Fibroblast of pulmonary artery (primary cell): ENCODE measurements at places on chromosomes 16 and 17.
A peak's percentile ranks its signal among the peaks of the same experiment; 100 is the strongest.

DNA sequence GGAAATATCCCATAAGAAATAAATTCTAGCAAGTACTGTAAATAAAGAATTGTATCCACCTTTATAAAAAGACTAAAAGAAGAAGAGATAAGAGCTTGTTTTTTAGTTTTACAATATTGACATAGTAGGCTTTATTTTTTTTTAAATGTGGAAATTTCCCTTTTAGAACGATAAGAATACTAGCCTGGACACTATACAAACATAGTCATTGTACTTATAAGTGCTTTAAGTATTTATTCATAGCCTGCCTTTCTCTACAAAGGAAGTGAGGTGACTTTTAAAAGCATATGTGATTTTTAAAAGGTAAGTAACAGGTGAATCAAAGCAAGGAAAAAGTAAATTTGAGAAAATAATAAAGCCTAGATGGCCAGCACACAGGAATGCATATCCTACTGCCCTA lies 17.7 kb downstream of the TOX3 start:
- DNase-seq = no peak

- no peak for DNase-seq
These were observed 157.5 kb upstream of the SOX9 start for GRCh38 chr17:71963351-71963750.

GRCh38 chr16:48123104-48123788 lies 32.5 kb downstream of the ABCC12 start:
- peak; percentile 97 for DNase-seq

DNA sequence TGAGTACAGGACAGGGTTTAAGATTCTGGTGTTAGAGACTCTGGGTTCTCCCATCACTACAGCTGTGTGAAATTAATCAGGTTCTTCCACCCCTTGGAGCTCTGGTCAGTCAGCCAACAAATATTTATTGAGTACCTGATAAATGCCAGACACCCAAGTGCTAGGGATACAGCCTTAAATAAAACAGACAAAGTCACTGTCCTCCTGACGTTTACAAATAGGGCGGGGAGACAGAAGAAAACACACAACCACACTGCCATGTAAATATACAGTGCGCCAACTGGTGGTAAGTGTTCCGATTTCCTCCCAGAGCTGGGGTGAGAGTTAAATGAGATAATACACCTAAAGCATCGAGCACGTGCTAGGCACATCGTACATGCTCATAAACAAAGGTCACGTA lies 121.0 kb downstream of the COPRS start:
- DNase-seq = no peak

- DNase-seq = peak; percentile 6
These were observed 231.3 kb downstream of the ENGASE start for GRCh38 chr17:79305768-79306423.

- DNase-seq = no peak
These were observed 17.5 kb upstream of the RPTOR start for GRCh38 chr17:80527016-80527645.

GRCh38 chr17:63646488-63646806 lies 24.2 kb downstream of the MAP3K3 start:
- DNase-seq = no peak

DNA sequence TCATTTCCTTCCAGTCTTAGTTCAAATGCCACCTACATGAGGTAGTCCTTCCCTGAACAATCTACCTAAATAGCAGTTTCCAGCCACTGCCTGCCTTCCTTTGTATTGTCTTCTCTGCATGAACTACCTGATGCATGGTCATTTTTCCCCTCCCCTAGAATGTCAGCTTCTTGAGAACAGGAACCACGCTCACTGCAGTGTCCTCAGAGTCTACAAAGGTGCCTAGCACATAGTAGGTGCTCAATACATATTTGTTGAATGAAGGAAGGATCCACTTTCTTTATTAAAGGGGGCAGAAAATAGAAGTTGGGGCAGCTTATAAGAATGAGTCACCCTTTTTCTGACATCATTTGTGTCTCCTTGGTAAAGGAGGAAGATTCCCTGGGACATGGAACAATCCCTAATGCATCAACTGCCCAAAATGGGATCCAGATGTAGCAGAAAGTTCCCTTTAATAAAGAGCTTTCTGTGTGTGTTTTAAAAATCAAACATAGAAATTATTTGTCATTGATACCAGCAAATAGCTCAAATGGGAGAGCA lies 4.4 kb upstream of the CYLD start:
- no peak for DNase-seq

DNA sequence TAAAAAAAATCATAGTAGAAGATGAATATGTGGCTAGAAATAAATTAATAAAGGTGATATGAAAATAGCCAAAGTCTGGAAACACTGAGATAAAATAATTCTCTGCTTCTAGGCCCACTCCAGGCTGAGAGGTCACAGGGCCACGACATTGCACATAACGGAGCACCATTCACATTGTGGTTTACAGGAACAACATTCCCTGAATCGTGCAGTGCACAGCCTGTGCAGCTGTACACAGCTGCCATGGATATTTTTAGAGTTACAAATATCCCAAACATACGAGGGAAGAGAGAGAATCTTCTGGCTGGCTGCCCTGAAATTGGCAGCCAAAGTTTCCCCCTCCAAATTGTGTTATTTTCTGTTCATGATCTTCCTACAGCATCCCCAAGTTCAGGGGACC lies 68.8 kb downstream of the GSG1L start:
- no peak for DNase-seq

- DNase-seq = peak; percentile 10
These were observed 34.7 kb downstream of the ADCY9 start for GRCh38 chr16:4081521-4082021.

DNA sequence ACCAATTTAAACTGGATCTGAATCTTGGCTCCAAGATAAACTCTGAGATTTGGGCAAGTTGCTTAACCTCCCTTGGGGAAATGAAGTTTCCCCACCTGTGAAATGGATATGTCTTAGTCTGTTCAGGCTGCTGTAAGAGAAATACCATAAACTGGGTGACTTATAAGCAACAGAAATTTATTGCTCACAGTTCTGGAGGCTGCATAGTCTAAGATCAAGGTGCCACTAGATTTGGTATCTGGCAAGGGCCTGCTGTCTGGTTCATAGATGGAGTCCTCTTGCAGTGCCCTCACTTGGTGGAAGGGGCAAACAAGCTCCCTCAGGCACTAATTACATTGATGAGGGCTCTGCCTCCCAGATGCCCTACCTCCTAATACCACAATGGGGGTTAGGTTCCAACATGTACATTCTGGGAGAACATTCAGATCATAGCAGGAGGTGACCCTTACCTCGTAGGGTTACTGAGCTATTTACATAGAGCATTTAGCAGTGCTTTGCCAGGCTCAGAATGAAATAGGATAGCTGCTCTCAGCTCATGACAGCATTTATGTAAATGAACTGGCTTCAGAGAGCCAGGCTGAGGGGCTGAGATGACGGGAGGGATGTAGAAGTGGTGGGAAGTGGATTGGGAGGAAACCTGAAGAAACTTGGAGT lies 83.9 kb downstream of the SPECC1 start:
- no peak for DNase-seq
